ENCODE measurements at places on chromosomes 2 and 18. TPM values are rescaled to one million over a fixed set of nuclear protein-coding genes. Genes with fewer than 3 reads are reported as not detected.

The WNT10A gene
- total RNA-seq = 0.15 TPM

The EML6 gene
- total RNA-seq = 1.6 TPM

The SERPINB13 gene
- not detected for total RNA-seq

The TXNL1 gene
- total RNA-seq = 5.6 TPM

The NEURL3 gene
- not detected for total RNA-seq

Data from uterus (tissue), 4 donors.